ENCODE measurements at places on chromosomes 1 and 21.

DNA sequence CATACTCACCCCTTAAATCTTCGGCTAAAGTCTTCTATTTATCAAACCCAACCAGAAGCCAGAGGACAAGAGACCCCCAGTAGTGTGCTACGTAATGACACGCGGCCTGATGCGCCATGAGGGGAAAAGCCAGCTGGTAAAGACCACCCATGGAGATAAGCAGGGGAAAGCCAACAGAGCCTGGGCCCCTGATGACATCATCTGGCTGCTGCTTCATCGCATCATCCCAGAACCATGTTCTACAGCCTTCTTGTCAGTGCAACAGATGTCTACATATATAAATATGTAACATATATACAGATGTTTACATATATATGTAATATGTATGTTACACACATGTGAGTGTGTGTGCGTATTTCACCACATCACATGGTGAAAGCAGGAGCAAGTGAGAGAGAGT is 81.7 kb upstream of the VANGL1 start:
- no peak for DNase-seq

DNA sequence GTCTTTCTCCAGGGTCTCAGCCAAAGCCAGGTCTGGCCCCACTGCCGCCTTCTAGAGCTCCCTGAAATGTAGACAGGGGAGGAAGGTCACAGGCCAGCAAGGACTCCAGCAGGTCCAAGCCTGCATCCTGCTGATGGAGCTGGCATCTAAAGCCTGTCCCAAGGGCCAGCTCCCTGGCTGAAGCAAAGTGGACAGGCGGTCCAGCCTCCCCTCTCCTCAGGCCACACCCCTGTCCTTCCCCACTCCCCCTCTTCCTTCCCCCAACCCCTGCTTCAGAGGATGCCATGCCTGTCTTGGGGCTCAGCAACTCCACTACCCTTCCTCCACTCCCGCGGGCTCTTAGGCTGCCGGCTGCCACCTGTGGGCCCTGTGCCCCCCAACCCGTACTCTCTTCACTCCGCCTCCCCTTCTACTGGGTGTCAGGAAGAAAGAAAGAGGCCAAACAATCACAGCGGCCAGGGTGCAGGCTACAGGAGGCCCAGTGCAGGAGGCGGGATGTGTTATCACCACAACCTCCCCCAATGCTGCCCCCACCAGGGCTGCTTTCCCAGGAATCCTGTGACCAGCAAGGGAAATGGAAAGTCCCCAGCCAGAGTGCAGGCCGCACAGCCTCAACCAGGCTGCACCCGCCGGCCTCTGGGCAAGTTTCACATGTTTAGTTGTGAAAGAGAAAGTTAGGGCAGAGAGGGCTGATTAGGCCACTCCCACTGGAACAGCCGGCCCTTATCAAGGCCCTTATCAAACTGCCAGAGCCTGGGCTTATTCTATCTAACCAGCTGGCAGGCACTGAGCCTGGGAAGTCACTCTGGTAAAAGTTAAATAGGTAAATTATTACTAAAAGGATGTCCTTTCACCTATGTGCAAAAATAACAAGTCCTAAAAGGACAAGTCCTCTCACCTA is 34.1 kb downstream of the ACOT7 start:
- DNase-seq = peak; percentile 58

DNA sequence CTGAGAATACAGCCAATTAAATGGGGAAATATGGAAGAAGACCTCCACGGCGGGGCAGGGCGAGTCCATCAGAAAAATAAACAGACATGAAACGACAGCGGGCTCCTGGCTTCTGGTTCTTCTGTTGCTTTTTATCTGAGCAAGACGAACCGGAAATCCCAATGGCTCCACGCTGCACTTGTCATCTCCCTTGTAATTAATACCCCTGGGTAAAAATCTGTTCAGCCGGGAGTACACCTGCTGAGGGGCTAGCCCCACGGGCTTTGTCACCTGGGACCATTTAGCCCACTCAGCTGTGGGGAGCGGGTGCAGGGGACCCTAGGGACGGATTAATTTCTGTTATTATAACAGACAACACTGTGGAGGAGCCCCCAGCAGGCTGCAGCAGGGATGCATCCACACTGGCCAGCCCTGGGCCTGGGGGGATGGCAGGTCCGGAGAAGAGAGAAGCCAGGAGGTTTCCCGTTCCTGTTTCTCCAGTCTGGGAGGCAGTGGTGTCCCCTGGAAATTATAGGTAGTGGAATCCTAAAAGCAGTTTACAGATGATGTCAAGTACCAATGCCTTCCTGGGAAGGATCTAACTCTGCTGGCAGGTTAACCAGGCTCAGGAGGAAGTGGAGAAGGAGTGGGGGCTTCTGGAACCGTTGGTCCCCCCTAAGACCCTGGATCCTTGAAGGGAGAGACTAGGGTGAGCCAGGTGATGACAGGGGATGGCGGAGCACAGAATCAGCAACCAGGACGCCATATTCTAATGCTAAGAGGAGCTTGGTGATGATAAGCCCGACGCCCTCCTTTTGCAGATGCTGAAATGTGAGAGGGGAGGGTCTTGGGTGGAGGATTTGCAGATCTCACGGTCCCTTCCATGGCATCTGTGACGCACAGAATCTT is 566.1 kb downstream of the PTPRU start:
- no peak for DNase-seq

GRCh38 chr1:183611021-183611420 is 20.8 kb upstream of the NCF2 start:
- DNase-seq = no peak

GRCh38 chr1:32047701-32048100 is 25.0 kb upstream of the TMEM39B start:
- peak; percentile 37 for DNase-seq

GRCh38 chr1:159239551-159240220 is 35.0 kb downstream of the ACKR1 start:
- DNase-seq = no peak

DNA sequence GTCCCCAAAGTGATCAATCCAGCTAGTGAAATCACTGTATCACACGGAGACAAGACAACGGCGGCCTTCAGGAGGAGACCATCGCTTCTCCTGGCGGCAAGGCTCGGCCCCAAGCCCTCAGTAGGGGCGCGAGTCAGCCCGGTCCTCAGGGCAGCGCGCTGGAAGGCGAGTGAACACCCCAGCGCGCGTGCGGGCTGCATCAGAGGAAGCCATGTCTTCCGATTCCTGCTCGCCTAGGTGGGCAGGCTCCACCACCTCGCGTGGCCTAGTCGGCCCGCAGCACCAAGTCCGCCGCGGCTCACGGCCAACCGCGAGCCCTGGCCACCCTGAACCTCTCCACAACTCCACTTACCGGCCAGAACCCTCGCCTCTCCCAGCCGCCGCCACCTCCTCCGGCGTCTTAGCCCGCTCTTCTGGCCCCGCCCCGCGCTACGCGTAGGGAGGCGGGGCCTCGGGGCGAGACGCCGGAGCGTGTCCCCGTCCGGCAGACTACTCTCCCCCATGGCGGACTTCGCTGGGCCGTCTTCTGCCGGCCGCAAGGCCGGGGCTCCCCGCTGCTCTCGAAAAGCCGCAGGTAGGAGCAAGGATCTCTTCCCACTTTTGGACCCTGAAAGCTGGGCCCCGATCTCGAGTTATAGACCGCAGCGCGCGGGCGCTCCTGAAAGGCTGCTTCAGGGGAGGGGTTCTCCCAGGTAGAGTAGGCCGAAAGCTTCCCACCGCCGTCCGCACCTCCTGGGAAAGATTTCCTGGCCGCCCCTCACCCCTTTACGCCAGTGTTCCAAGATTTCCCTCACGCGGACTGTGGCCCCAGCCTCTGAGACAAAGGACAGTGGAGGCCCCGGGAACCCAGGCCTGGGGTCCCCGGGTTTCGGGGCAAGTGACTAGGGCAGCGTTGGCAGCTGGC is at the start of the genes GLMN and RPAP2:
Gene GLMN (minus strand): TSS at position 415 of the 904 bp plus-strand sequence. CDS start 988 bp downstream, outside the sequence.
Gene RPAP2 (plus strand): TSS at position 487 of the 904 bp plus-strand sequence. CDS start 15 bp downstream, at position 502.
- peak; percentile 88 for DNase-seq

DNA sequence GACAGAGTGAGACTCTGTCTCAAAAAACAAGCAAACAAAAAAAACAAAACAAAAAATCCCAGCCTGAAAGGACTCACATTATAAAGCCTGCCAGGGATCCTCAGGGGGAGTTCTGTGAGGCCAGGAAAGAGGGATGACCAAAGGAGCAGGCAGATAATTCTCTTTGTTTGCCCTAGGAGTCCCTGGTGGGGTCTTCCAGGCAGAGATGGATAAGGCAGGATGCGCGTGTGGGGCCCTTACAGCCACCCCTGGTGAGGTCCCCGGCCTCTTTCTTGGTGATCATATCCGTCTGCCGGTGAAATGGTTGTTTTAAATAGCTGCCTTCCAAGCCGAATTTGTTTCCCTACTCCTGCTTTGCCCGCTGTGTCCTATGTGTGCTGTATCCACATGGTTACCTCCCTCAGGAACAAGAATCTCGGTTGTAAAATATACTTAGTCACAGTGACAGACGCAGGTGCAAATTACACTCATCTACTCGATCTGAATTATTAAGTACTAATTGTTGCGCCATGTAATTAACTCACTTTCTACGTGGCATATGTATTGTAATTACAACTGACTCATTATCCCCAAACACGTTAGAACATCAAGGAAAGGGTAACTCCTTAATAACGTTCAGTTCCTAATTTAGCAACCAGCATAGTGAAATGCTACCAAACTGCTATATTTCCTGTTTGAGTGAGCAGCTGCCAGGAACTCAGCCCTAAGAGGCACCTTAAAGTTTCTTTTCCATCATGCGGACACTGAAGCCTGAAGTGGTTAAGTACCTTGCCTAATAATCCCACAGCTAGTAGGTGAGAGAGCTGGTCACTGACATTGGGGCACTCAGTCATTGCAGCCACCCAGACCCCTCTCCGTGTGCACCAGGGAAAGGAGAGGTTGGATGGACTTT is 106.4 kb downstream of the ZSCAN20 start:
- DNase-seq = no peak

DNA sequence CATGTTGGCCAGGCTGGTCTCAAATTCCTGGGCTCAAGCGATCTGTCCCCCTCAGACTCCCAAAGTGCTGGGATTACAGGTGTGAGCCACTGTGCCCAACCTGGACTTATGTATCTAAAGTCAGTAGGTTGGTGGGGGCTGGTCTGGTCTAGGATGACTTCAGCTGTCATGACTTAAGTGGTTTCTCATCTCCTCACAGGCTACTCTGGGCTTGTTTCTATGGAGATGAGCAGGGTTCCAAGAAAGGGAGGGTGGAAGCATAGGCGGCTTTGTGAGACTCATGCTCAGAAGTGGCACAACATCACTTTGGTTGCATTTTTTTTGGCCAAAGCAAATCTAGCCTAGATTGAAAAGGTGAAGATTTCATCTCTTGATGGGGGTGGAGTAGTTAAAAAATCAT is 115.9 kb upstream of the IVNS1ABP start:
- no peak for DNase-seq

- DNase-seq = no peak
Observed at GRCh38 chr1:15764269-15764764, 5.7 kb downstream of the FBLIM1 start.

DNA sequence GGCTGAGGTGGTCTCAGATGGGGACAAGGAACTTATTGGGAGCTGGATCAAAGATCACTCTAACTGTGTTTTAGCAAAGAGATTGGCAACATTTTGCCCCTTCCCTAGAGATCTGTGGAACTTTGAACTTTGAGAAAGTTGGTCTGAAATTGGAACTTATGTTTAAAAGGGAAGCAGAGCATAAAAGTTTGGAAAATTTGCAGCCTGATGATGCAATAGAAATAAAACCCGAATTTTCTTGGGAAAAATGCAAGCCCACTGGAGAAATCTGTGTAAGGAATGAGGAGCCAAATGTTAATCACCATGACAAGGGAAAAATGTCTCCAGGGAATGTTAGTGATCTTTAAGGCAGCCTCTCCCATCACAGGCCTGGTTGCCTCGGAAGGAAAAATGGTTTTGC is 17.2 kb downstream of the CFH start:
- peak; percentile 31 for DNase-seq

- DNase-seq = no peak
Observed at GRCh38 chr1:91550961-91551360, 50.3 kb downstream of the CDC7 start.

DNA sequence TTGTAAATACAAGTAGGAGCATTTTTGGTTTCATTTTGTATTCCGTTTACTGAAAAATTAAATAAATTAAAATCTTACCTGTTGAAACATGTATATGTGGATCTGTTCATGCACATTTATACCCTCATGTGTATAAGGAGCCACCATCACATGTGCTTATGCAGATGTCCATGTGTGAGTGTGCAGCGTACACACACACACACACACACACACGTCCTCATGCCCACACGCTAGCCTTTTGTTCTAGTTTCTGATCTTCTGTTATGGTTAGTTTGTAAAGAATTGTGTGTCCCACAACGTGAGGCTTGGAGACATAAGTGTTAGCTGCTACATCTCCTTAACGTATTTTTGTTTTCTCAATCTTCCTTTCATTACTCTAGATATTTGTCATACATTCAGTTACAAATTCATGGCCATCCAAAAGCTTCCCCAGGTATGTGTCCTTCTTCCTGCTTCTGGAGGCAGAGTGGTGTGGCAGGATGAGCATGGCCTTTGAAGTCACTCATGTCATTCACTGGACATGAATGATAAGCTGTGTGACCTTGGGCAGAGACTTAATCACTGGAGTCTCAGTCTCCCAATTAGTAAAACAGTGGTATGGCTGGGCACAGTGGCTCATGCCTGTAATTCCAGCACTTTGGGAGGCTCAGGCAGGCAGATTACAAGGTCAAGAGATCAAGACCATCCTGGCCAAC is 54.6 kb downstream of the TENT5C start:
- DNase-seq = no peak

- peak; percentile 63 for DNase-seq
Observed at GRCh38 chr1:19204446-19205266, 5.4 kb downstream of the UBR4 start.

DNA sequence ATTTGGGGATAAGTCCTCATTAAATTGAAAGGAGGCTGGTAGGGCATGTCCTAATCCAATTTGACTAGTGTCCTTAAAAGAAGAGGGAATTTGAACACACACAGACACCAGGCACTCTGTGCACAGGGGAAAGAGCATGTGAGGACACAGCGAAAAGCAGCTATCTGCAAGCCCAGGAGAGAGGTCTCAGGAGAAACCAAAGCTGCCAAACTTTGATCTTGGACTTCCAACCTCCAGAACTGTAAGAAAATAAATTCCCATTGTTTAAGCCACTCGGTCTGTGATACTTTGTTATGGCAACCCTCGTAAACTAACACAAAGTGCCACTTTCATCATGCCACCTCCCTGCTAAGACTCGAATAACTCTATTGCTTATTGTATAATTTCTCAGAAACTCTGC is 13.8 kb downstream of the PLA2G4A start:
- DNase-seq = no peak

- no peak for DNase-seq
Observed at GRCh38 chr1:52544665-52545525, 8.0 kb downstream of the TUT4 start.

DNA sequence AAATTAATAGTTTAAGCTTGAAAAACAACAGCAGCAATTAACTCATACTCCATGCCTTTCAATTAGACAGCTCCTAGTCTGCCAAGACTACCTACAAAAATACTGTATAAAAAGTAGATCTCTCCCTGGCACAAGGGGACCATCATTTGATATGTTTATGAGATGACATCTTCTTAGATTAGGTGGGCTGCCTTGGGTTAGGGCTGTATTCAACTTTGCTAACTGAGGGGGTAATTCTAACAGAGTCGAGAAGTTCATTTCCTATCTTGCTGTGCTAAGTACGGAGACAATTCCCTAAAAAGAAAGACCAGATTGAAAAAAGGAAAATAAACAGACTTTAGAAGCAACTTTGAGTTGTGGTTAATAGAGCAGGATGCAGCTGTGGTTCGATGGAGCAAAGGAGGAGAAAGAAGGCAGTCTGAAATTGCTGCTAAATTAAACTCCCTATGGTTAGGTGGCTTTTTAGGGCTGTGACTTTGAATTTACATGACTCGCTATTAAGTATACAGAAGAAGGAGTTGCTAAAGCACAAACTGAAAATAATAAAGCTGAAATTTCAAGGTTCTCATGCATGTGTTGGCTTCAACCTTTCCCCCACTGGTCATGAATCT is 75.4 kb downstream of the CDC7 start:
- no peak for DNase-seq

All from EH (cell line).